ENCODE measurements at places on chromosomes 1 and 21.

- no peak for DNase-seq
Observed at GRCh38 chr21:17784180-17784598, 35.0 kb downstream of the C21orf91 start.

DNA sequence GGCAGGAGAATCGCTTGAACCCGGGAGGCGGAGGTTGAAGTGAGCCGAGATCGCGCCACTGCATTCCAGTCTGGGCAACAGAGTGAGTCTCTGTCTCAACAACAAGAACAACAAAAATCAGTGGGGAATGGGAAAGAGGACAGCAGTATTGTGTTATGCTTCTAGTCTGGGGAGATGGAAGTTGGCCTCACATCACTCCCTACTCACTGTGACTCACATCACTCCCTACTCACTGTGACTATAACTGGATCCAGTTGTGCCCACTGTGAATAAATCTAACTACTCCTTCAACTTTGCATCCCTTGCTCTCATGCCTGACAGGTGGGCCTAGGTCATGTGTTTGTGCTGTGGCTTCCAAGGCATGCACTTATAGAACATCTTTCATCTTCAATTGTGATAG lies 285.4 kb upstream of the USP24 start:
- DNase-seq: no peak

DNA sequence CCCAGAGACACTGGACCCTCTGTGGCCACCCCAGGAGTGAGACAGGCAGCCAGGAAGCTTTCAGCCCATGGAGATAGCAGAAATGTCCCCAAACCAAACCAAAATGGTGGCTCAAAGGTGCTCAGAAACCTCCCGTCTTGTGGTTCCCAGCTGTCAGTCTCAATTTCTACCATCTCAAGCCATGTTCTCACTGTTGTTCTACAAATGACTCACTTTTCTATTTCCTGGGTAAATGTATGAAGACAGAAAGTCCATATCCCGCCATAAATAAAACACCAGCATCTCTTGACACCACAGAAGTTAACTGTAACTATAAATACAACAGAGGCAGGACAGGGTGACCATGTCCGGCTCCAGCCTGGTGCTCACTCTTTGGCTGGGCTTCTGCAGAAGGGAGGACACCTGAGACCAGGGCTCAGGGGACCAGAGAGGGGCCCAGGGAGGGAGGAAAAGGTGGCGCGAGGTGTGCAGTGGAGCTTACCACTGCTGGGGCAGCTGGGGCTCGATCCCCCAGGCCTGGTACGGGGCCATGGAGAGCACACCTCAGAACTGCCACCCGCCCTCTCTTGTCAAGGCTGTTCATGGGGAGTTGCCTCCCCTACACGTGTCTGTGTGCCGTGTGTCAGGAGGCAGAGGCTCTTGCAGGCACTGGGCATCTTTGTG lies 43.6 kb downstream of the EPHB2 start:
- DNase-seq: no peak

- DNase-seq: peak; percentile 82
Observed at GRCh38 chr1:186511761-186512637, 51.1 kb upstream of the PDC start.

GRCh38 chr1:159055181-159055641 lies 21.4 kb downstream of the AIM2 start:
- DNase-seq: no peak

All from HT-29 (cell line).